ENCODE measurements at places on chromosomes 13 and 19.

- DNase-seq: peak; percentile 25
Measured at GRCh38 chr19:46428239-46429135, at the start of gene PNMA8C. TSS of gene PNMA8C (minus strand) at chr19:46428936. CDS start at chr19:46428359, 577 bp downstream.

DNA sequence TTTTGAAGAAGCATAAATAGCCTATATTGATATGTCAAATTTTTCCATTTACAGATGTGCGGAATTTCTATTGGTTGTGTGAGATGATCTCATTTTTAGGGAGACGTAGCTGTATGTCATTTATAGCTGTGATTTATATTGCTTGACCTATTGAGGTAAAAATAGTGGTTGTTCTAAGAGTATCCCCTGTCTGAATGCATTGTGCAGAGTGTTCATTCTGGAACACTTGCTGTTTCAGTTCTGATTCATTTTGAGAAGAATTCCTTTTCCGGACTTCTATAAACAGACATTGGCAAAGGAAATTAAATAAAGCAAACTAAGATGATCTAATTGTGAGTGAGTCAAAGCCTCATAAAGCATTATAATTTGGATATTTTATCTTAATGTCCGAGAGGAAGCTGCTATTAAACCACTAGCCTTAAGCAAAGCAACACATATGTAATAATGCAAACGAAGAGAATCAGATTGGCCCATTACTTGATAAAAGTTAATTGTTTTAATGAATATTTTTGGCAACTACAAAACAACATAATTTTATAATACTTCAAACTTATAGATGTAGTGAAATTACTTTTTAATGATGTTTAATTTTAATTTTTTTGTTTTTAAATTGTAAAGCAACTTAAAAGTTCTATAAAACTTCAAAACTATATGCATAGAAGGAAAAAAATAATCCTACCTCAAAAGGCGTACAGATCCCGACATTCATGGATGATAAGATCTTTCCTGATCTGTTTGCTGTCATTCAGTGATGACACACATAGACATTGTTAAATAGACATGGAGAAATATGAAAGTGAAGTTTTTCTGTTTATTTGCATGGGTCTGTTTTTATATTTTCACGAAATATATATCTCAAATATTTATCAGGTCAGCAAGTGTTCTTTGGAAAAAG is 942.6 kb upstream of the SLC10A2 start:
- no peak for DNase-seq

- DNase-seq: no peak
Measured at GRCh38 chr13:26747706-26748105, 12.9 kb downstream of the GPR12 start.

GRCh38 chr19:6288737-6289136 is 9.0 kb upstream of the MLLT1 start:
- no peak for DNase-seq

- no peak for DNase-seq
Measured at GRCh38 chr19:40381321-40381720, 8.7 kb downstream of the HIPK4 start.

DNA sequence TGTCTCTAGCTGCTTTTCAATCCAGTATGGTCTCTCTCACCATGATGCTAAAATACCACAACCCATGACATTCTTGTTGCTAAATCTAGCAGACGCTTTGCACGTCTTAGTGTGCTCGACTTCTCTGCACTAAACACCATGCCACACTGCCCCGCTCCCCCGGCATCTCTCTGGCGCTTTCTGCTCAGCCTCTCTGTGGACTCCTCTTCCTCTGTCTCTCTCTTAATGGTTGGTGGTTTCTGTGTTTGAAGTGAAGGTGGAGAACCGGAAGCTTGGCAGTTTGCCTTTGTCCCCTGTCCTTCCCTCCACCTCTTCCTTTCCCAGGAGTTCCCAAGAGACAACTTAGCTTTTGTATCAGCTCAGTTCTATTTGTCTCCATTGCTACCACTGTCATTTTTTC is 8.8 kb downstream of the ERCC5 start:
- DNase-seq: no peak

- DNase-seq: no peak
Measured at GRCh38 chr19:41219924-41220567, 1.0 kb downstream of the AXL start.

GRCh38 chr13:20340759-20341171 is 108.6 kb upstream of the GJB6 start:
- no peak for DNase-seq

GRCh38 chr13:30729801-30730200 is 5.5 kb upstream of the ALOX5AP start:
- no peak for DNase-seq

- DNase-seq: no peak
Measured at GRCh38 chr13:113890774-113891480, 27.1 kb upstream of the GAS6 start.

DNA sequence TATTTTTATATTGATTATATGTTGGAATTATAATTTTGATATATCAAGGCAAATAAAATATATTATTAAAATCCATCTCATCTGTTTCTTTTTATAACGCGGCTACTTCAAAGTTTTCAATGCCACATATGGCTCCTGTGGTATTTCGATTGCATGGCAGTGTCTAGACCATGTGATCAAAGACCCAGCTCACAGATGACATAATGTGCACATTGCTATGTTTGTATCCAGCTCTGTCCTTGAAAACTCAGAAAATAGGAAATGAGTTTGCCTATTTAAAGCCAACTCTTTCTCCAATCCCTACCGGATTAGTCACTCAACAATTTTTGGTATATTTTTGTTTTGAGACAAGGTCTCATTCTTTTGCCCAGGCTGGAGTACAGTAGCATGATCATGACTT is 26.2 kb downstream of the TMTC4 start:
- DNase-seq: no peak

- no peak for DNase-seq
Measured at GRCh38 chr13:42001580-42001979, 40.7 kb upstream of the VWA8 start.

DNA sequence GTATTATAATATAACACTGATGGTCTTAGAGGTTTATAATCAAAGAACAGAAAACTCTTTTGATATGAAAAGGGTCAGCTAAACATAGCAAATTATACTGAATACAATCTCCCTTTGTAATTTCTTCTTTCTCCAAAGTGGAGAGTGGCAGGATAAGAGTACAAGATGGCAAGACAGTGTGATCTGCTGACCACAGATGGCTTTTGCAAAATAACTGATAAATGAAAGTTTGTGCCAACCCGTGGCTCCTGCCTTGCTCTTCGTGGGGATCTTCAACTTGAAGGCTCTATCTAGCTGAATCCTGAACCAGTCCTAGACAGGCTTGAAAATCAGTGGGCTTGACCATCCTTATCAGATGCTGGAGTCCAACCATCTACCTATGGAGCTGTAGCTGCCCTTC is 185.7 kb downstream of the VWA8 start:
- DNase-seq: no peak

DNA sequence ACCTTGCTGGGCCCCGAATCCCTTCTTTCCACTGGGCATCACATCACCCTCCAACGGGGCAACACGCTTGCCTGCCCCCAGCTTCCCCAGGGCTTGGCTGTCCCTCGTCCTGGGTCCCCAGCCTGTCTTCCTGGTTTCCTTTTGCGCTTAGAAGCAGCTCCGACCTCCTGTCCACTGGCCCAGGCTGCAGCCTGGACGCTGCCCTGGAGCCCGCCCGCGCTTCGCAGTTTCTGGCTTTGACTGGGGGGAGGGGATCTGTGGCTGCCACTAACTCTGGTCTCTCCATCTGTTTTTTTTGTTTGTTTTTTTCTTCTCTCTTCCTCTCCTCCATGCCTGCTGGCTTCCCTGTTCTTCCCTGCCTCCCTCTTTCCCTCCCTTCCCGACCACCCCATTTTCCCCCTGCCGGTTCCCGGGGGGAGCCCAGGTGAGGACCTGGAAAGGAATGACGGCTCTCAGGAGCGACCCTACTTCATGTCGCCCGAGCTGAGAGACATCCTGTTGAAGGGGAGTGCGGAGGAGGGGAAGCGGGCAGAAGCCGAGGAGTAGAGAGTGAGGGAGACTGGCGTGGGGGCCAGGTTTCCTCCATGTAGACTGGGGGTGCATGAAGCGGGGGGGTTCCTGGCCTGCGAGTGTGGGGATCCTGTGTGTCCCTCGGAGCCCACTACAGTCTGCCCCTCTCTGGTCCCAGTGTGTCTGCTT is 11.5 kb upstream of the ILF3 start:
- DNase-seq: no peak

GRCh38 chr19:46357846-46358583 is 11.1 kb downstream of the PPP5C start:
- DNase-seq: no peak

DNA sequence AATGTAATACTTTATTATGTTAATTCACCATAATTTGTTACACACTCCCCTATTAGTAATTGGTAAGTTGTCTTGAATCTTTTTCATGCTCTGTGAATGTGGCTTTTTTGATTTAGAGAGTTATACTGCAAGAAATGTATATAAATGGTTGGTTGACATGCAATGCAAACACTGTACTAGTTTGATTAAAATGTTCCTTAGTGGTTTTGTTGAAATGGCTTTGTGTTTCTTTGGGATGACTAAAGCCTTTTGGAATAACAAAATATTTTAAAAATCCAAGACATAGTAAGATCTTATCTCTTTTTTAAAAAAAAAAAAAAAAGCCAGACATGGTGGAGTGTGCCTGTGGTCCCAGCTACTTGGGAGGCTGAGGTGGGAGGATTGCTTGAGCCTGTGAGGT is 10.5 kb downstream of the LAMP1 start:
- DNase-seq: no peak

DNA sequence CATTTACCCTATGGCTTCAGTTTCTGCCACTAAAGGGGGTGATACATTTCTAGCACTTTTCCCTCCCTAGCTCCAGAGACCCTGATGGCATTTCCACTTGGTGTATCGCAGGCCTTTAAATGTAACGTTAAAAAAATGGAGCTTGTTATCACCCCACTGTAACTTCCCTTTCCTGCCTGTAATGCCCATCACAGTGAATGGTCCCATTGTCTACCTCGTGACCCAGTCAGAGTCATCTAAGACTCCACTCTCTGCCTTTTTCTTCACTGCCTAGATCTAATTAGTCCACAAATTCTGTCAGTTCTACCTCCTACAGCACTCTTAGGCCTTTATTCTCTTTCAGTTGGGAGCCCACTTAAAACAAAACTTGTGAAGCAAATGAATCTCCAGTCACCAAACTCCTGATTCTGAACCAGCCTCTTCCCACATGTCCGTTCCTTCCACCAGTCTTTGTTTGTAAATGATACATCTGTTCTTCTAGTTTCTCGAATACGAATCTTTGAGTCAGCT is 64.8 kb downstream of the NHLRC3 start:
- DNase-seq: no peak

DNA sequence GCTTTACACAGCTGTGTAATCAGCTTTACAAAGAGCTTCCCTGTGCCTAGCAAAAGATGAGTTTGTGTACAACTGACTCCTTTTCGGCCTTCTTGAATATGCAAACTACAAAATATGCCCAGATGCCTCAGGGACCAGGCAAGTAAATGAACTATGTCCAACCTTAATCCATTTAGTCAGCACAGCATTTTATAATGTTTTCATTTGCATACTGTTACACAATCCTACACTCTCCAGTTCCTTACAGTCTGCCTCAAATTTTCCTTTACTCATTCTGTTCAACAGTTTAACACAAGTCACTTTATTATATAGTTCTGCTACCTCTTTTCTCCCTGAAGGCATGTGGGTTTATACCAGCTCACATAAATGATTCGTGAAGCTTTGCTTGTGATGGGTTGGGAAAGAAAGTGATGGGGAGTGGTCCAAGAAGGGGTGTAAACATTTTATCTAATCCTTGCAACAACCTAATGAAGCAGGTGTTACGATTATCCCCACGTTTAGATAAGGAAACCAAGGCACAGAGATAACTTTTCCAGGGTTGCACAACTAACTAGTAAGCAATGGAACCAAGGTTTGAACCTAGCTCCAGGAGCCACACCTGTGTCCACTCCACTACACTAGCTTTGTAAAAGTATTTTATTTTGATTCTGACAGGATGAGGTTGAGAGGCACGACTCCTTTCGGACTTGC is 3.3 kb upstream of the USP12 start:
- DNase-seq: no peak

DNA sequence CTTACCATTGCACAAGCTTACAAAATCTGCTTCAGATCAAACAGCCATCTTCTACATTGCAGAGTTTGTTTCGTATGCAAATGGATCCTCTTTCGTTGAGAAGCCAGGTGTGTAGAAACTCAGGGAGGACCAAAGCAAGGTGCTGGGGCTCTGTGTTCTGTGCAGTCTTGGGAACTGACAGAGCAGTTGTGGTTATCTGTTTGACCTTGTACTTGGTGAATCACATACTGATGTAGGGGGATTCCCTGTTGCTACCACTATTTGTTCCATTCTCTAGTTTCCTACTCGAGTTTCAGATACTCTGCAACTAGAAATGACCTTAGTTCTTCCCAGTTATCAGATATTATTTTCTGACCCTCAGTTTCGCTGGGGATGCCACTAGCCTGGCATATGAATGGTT is 95.2 kb upstream of the CLDN10 start:
- DNase-seq: no peak

DNA sequence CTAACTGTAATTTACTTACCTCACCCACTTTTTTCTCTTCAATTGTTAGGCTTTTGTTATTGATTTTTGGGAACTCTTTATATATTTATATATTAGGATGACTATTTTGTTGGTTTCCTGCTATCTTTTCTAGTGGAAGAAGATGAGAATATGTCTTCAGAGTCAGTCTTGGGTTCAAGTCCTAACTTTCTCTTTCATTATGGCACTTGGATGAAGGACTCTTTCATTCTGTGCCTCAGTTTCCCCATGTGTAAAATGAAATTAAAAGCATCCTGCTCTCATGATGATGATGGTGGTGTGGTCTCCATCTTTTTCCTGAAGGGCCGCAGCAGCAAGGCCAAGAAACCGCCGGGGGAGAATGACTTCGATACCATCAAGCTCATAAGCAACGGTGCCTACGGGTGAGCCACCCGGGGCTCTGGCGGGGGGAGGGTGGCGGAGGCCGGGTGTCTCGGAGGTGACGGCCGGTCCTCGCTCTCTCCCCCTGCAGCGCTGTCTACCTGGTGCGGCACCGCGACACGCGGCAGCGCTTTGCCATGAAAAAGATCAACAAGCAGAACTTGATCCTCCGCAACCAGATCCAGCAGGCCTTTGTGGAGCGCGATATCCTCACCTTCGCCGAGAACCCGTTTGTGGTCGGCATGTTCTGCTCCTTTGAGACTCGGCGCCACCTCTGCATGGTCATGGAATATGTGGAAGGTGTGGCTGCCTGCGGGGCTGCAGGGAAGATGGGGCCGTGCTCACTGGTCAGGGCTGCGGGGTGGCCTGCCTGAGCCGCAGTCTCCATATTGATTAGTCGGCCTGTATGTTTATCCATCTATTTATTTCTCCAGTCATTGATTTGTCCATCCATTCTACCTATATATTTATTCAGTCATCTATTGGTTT is 20.0 kb downstream of the MAST1 start:
- no peak for DNase-seq

DNA sequence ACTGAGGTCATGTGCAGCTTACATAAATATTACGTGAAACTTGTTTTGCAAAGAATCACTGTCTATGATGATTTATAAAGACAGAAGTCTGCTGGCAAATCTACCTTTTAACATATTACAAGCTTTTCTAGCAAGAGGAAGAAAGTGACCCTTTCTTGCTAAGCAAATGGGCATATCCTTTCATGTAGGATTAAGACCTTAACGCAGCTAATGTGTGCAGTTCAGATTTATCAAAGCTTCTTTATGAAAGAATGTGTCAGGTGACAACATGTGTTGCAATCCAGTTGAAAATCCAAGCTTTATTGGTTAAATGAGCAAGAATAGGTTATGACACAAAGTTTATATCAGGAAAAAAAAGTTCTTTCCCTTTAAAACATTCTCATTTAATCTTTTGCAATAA is 115.6 kb upstream of the NBEA start:
- DNase-seq: no peak

Data from T-cell (primary cell).